A549 treated with Mapracorat at 1 μM for 4 hours (cell line): ENCODE measurements at places on chromosomes 3 and 15. TPM values are rescaled to one million over a fixed set of nuclear protein-coding genes. Genes with fewer than 3 reads are reported as not detected.

The PLA2G4D gene
- not detected in 5 replicates for total RNA-seq

The PLS1 gene
- 9.3 to 10.9 TPM (median 10.4 TPM) in 5 replicates for total RNA-seq

The SERINC4 gene
- 0.07 to 0.08 TPM in 2 of 5 replicates, not detected in the others for total RNA-seq

The GLDN gene
- 0.06 to 0.27 TPM (median 0.14 TPM) in 3 of 5 replicates, not detected in the others for total RNA-seq
